ENCODE measurements at places on chromosomes 1 and 21. TPM values are rescaled to one million over a fixed set of nuclear protein-coding genes. Genes with fewer than 3 reads are reported as not detected.

The SETD4 gene
- 8.6 TPM for polyA plus RNA-seq

The VHLL gene
- polyA plus RNA-seq: not detected

The MTARC1 gene
- 0.37 TPM for polyA plus RNA-seq

The LRRC8C gene
- polyA plus RNA-seq: 4.1 TPM

The KRTAP23-1 gene
- polyA plus RNA-seq: not detected

The NCAM2 gene
- polyA plus RNA-seq: not detected

The CHRM3 gene
- polyA plus RNA-seq: not detected

The PALMD gene
- polyA plus RNA-seq: not detected

The NTMT2 gene
- not detected for polyA plus RNA-seq

The OLFM3 gene
- polyA plus RNA-seq: not detected

The LAMTOR2 gene
- polyA plus RNA-seq: 144 TPM

The CRYAA gene
- polyA plus RNA-seq: not detected

The TMEM52 gene
- polyA plus RNA-seq: not detected

The NSL1 gene
- polyA plus RNA-seq: 63.4 TPM

The MT1HL1 gene
- not detected for polyA plus RNA-seq

The OR2T11 gene
- not detected for polyA plus RNA-seq

The SLC9C2 gene
- polyA plus RNA-seq: not detected

The OR6K3 gene
- not detected for polyA plus RNA-seq

The GFI1 gene
- 47.4 TPM for polyA plus RNA-seq

The TCP10L gene
- polyA plus RNA-seq: 0.31 TPM

The CORT gene
- polyA plus RNA-seq: not detected

The IGFN1 gene
- polyA plus RNA-seq: not detected

The GIPC2 gene
- 0.12 TPM for polyA plus RNA-seq

The BEND5 gene
- polyA plus RNA-seq: 3.9 TPM
